ENCODE measurements at places on chromosomes 1 and 21.

GRCh38 chr1:15242766-15243165 lies 4.3 kb upstream of the FHAD1 start:
- H3K4me1 ChIP-seq: peaks cover 15% of the 10 kb centered on the region
- H3K27ac ChIP-seq: no peak overlapping the region
- DNase-seq: no peak

- no peak for DNase-seq
- H3K4me1 ChIP-seq: no peaks in the 10 kb centered on the region
- H3K4me3 ChIP-seq: no peak overlapping the region
- H3K27ac ChIP-seq: no peak overlapping the region
- no peaks in the 10 kb centered on the region for H3K27me3 ChIP-seq
Observed at GRCh38 chr1:186977266-186977957, 148.7 kb downstream of the PLA2G4A start.

GRCh38 chr1:244839656-244840055 lies 4.2 kb downstream of the COX20 start:
- no peak overlapping the region for H3K27ac ChIP-seq
- H3K4me3 ChIP-seq: no peak overlapping the region
- H3K27me3 ChIP-seq: no peaks in the 10 kb centered on the region

- H3K36me3 ChIP-seq: no peaks in the 10 kb centered on the region
- H3K27me3 ChIP-seq: no peaks in the 10 kb centered on the region
- no peak for DNase-seq
- H3K27ac ChIP-seq: no peak overlapping the region
Observed at GRCh38 chr1:28172713-28173150, 3.8 kb downstream of the PTAFR start.

GRCh38 chr1:239575113-239575512 lies 188.7 kb downstream of the CHRM3 start:
- H3K4me3 ChIP-seq: no peak overlapping the region
- H3K27ac ChIP-seq: no peak overlapping the region
- DNase-seq: no peak
- no peaks in the 10 kb centered on the region for H3K4me1 ChIP-seq
- no peaks in the 10 kb centered on the region for H3K36me3 ChIP-seq
- H3K27me3 ChIP-seq: no peaks in the 10 kb centered on the region

All from thoracic aorta (tissue), 2 donors.